ENCODE measurements at places on chromosomes 13 and 19.

- DNase-seq: no peak
Measured at GRCh38 chr19:38686530-38686888, 39.1 kb downstream of the ACTN4 start.

DNA sequence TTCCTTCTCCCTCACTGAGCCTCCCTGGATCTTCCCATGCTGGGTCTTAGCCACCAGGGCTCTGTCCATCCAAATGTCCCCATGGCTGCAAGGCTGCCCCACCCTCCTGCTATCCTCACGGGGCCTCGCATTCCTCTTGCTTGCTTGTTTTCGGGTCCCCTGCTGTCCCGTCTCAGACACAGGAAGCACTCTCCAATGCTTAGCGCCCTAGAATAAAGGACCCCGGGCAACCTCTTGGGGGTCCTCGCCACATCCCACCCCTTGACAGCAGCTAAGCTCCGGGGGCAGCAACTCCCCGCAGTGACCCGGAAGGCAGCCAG lies 23.7 kb downstream of the SH3GL1 start:
- DNase-seq: no peak

GRCh38 chr13:53473397-53473796 lies 444.8 kb downstream of the OLFM4 start:
- DNase-seq: no peak

- no peak for DNase-seq
Measured at GRCh38 chr19:2252797-2253105, 3.5 kb downstream of the JSRP1 start.

- DNase-seq: no peak
Measured at GRCh38 chr19:58586133-58586765, 13.1 kb upstream of the MZF1 start.

Data from cardiac fibroblast (primary cell).